ENCODE measurements at places on chromosomes 6 and 20.

GRCh38 chr6:85364344-85364743 lies 85.5 kb upstream of the NT5E start:
- DNase-seq: no peak

DNA sequence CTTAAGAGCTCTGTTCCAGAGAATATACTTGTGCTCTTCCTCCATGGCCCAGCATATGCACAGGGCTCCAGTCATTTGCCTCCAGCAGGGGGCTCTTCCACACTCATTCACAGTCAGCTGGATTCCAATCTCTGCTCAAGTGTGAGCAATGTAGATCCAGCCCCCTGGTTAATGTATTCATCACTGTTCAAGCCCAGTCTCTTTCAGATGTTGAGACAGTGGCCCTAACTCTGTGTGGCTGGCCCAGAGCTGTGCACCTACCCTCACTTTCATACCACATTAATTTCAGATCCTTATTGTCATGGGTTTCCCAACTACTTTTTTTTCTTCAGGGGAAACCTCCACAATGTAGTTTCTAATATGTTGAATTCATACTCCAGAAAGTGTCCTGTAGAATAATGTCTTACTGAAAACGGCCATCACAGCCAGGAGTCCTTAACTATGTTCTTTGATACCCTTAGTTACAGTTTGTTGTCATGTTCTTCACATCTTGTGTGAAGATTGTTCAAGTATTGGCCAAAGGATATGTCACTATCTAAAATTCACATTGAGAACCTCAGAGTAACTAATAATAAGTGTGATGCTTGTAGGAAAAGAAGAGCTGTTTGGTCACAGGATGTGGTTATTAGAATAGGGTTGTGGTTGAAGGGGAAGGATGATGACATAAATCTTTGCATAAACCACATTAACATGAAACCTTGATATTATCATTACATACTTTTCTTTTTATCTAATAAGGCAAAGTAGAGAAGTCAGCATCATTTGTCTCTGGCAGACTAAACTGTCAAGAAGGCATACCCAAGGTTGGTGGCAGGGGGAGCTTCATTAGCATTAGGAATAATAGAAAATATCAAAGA lies 14.4 kb upstream of the HLA-DQA1 start:
- peak; percentile 2 for DNase-seq

DNA sequence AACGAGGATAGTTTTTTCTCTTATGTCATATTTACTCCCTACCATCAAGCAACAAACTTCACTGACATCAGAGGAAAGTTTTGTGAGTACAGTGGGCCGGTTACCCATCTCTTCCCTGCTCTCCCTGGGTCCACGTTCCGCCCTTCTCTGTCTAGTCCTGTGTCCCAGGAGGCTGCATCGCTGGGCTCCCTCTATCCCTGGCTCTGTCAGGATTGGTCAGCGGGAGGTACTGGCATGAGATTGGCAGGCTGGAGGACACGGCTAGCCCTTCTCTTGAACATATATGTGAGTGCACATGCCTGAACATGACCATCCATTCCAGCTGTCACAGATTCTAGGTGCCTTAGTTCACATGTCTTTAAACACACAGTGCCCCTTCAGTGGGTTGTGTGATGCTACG lies 30.3 kb upstream of the TMEM181 start:
- DNase-seq: no peak

- no peak for DNase-seq
Measured at GRCh38 chr20:3014662-3015061, 28.8 kb upstream of the GNRH2 start.

DNA sequence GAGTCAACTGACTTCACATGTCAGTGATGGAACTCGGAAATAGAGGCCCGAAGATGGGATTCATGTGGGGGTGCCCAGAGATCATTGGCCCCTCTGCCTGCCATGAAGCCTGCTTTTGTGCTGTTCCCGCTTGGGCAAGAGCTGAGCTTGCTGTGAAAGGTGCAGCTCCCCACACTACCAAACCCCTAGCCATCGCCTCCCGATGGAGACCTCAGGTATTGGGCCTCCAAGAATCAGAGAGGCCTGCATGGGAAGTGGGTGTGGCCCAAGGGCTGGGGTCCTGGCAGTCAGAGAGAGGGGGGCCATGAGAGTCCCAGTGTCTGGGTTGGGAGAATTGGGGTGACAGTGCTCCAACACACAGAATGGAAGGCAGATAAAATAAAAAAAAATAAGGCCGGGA lies 160.9 kb downstream of the SOD2 start:
- DNase-seq: no peak

GRCh38 chr20:2350606-2351005 lies 30.1 kb upstream of the TGM6 start:
- DNase-seq: no peak

DNA sequence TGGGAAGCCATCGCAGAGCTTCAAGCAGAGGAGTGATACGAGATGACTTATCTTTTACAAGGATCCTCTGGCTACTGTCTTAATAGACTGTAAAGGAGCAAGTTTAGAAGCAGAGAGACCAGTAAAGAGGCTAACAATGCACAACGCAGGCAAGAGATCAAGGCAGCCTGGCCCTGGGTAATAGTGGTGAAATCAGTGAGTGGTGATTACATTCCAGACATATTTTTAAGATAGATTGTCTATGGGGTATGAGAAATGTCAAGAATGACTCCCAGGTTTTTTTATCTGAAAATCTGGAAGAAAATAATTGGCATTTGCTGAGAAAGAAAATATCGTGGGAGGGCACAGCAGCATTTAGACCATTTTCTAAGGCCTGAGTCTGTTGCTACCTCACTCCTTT lies 213.6 kb upstream of the HTR1E start:
- DNase-seq: no peak

DNA sequence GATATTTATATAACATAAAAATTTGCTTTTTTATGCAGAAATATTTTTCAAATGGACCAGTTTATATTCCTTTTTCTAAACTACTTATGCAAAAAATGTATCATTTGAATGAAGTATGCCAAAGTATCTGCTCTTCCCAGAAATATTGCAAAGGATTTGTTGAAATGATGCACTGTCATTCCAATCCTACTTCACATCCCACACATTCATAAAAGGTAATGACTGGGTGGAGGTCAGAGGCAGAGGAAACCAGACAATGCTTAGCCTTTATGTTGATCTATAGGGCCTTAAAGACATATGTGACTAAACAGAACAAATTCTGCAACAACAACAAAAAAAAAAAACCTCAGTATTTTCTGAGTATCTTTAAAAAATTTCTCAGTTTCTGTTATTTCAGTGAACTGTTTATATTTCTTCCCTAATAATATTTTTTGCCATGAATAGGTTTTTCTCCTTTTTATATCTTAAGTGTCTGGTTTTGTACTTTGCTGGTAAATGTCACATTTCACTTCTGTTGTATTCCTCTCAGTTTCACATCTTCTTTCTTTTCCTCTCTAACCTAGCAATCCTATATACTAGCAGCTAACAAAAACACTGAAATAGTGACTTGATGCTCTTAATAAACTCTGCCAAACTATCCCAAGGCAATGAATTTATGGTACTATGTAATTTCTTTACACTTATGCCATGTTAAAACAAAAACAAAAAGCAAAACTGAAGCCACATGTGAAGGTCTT lies 374.1 kb downstream of the BCKDHB start:
- no peak for DNase-seq

- DNase-seq: no peak
Measured at GRCh38 chr6:50635429-50635828, 77.9 kb upstream of the TFAP2D start.

DNA sequence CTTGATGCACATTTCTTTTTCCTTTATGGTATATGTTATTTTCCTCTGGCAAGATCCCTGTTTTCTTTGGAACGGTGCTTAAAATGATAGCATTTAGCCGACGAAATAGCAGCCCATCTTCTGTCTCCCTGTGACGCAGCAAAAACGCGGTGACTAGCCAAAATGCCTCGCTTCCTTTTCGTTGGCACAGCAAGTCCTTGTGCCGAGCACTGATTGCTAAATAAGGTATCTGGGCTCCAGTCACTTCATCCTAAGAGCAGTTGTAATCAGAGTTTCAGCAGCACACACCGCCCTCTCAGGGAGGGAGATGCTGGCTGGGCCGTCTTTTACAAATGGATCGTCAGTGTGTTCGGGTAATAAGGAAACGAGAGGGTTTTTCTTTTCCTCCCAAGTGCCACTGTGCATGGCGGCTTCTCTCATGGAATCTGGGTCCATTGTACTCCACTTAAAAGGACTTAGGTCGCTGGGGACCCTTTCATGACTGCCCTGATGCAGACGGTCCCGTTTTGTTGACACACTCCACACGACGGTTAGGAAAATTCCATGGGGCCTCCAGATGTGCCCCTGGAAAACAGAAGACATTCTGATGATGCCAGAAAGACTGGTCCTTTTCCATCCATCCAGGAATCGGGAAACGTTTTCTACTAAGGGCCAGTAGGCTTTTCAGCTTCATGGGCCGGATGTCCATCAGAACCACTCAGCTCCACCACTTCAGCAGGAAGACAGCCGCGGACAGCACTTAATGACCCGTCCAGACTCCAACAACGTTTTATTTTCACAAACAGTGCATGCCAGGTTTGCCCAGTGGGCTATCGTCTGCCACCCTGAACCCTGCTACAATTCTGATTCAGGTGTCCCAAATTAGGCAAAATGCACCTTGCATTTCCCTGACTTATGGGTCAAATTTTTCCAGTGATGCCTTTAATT lies 185.5 kb downstream of the CDH4 start:
- DNase-seq: no peak

DNA sequence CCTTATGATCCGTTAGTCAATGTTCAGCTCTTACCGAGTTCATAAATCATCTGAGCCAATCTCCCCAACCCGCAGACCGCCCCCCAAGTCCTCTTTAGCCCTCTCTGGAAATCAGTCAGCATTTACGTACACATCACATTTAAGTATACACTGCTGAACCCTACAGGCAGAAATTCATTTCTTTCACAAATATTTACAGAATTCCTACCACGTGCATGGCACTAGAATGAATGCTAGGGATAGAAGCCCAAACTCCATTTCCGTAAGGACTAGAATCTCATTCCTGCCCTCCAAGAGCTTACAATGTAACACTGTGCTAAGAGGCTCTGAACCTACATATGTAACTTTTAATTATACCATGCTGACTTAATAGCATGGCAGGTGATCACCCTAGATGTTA lies 1.8 kb downstream of the OSER1 start:
- peak; percentile 11 for DNase-seq

DNA sequence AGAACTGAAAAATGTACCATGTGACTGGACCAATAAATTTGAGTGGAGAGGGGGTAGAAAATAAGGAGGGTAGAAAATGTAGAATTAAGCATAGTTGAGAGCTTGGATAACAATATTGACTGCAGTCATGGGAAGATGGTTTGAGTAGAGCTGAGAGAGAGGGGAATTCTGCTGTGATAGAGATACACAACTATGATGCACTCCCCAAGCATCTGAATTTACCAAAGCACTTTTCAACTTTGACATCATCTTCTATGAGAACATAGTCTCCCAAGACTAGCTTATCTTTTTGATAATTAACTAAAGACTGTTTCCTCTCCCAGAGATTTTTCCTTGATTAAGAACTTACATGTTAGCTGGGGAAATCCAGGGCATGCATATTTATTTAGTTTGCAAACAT lies 103.1 kb downstream of the TNFRSF21 start:
- no peak for DNase-seq

DNA sequence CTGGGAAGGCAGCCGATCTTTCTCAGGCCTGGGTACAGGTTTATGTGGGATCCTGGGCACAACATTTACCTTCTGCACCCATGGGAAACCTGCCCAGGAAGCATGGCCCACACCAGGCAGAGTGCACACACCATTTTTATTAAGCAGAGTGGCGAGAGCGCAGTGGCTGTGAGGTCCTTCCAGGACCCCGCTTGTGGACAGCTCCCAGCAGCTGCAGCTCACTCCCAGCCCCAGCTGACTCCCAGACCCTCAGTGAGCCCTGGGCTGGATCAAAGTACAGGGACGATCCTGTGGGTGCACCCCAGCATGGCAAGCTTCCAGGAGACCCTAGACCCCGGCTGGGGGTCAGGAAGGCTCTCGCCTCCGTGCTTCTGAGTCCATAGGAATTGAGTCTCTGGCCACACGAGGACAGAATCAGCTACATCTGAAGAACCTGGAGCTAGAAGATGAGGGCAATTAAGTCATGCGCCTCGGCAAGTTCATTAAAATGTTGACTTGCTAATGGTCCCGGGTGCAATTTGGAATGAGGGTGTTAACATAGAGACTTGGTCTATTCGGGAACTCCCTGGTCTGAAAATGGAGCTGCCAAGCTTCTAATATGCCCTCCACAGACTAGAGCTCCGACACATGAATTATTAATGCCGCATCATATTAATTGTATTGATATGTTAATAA lies 65.4 kb upstream of the SLCO4A1 start:
- peak; percentile 20 for DNase-seq

GRCh38 chr20:2086177-2086979 lies 15.2 kb upstream of the STK35 start:
- DNase-seq: no peak

DNA sequence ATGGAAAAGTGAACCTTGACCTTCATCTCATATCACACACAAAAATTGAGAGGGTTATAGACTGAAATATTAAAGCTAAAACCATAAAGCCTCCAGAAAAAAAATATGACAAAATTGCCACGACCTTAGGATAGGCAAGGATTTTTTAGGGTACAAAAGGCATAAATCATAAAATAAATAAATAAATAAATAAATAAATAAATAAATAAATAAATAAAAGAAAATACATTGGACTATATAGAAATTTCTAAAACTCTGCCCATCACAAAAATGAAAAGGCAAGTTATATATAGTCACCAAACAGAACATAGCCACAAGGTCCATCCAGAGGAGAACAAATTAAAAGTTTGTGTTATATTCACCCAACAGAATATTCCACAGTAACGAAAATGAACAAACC lies 108.6 kb downstream of the INSM1 start:
- no peak for DNase-seq

DNA sequence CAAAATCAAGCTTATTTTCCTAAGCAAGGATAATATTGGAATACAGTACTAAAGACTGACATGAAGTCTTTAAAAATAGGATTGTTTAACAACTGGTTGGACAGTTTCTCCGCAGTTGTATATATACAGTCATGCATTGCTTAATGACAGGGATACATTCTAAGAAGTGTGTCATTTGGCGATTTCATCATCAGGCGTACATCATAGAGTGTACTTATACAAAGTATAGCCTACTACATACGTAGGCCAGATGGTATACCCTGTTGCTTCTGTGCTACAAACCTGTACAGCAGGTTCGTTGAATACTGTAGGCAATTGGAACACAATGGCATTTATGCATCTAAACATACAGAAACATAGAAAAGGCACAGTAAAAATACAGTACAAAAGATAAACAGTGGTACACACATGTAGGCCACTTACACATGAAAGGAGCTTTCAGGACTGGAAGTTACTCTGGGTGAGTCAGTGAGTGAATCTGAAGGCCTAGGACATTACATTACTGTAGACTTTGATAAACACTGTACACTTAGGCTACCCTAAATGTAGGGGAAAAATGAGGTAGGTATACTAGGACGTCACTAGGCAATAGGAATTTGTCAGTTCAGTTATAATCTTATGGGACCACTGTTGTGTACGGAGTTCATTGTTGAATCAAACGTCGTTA lies 20.1 kb downstream of the HECA start:
- no peak for DNase-seq

- peak; percentile 35 for DNase-seq
Measured at GRCh38 chr6:10746915-10747250, 722 bp upstream of the TMEM14B start.

GRCh38 chr20:24835195-24835594 lies 113.9 kb upstream of the CST7 start:
- no peak for DNase-seq

- DNase-seq: no peak
Measured at GRCh38 chr6:134472046-134472445, 154.1 kb upstream of the SGK1 start.

Data from erythroblast (primary cell).